Activated CD4-positive, CD25-positive, alpha-beta regulatory T cell treated with anti-CD3 and anti-CD28 coated beads, Interleukin-2, amount 50 U/mL, for 16 hours (primary cell): ENCODE measurements at places on chromosomes 1 and 21.

DNA sequence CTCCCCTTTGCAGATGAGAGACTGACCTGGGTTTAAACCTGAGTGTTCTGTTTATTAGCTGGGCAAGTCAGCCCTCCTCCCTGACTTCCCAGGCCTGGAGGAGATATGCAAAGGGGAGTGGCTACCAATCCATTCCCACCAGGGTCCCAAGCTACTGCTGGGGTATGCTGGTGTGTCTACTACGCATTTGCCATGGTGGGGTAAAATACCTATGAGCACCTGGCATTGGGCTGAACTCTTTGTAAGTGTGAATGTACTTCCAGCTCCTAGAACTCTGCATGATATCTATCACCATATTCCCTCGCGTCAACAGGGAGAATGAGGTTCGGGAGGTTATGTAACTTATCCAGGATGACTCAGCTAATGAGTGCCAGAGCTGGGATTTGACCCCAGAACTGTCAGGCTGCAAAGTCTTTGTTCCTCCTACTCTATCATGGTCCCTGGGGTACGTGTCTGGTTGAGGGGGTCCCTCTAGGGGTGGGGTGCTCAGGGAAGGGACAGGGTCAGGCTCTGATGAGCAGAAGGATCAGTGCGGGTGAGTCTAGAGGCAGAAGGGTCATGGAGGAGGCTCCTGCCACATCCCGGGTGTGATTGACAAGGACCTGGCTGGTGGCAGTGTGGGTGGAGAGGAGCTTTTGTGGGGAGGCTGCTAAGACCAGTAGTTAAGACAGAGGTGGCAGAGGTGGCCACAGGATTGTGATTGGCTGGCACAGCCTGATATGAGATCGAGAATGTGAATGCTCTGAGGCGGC, 16.7 kb downstream of the AMPD2 start:
- DNase-seq = no peak

GRCh38 chr1:19811206-19811851, 3.8 kb downstream of the RNF186 start:
- DNase-seq = no peak

DNA sequence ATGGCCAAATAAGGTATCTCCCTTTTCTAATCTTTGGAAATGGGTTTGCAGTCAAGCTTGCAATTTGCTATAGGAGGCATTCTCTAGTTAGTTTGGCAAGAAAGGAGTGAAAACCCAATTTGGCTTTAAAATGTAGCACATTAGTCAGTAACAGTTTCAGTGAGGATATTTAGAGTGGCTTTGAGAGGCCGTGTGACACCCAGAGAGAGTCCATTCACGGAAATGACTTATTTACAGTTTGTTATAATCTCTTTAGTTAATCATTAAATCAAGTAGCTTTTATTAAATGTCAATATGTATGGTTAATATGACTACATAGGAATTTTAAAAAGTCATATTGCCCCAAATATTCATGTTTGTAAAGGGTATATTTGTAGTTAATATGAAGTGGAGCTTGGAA, 9.6 kb downstream of the ZBTB18 start:
- no peak for DNase-seq

GRCh38 chr1:227666286-227666685, 68.8 kb downstream of the JMJD4 start:
- no peak for DNase-seq

GRCh38 chr1:242189591-242189990, 190.7 kb upstream of the MAP1LC3C start:
- no peak for DNase-seq

DNA sequence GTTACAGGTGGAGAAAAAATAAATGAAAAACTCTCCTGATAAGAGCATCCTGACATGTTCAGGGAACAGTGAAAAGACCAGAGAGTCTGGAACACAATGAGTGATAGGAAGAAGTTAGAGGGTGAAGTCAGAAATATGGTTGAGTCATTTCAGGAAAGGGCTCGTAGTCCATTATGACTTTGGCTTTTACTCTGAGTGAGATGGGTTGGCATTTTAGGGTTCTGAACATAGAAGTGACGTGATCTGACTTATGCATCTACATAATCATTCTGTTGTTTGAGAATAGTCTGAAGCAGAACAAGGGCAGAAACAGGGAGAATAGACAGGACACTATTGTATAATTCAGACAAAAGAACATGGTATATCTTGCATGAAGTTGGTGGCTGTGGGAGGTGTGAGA, 5.8 kb downstream of the HMCN1 start:
- DNase-seq = no peak

- DNase-seq = no peak
Measured at GRCh38 chr1:226736908-226737818, 1.9 kb downstream of the ITPKB start.

DNA sequence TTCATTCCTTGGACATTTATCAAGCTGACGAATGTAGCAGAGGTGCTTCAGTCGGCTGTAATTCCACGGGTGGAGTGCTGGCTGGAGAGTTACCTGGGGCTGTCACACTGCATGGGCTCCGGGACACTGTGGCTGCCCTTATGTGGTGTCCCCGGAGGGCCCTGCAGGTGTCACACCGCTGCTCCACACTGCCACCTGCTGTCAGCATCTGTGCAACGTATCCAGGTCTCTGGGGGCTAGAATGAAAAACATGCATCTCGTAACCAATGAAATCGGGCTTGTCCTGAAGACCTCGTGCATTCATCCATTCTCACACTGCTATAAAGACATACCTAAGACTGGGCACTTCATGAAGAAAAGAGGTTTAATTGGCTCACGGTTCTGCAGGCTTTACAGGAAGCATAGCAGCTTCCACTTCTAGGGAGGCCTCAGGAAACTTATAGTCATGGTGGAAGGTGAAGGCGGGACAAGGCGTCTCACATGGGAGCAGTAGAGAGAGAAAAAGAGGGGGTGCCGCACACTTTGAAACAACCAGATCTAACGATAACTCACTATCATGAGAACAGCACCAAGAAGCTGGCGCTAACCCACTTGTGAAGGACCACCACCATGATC, 46.7 kb upstream of the PCBP3 start:
- peak; percentile 69 for DNase-seq

DNA sequence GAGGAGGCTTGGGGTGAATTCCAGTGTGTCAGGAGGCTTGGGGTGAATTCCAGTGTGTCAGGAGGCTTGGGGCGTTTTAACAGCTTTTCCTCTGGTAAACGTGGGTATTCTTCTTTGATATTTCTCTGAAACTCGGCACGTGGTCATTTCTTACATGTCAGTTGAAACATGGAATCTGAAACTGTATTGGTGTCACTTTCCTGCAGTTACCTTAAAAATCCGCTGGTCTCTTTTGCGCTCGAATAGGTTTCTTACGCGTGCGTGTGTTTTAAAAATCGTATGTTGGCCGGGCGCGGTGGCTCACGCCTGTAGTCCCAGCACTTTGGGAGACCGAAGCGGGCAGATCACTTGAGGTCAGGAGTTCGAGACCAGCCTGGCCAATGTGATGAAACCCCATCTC, 33.5 kb downstream of the PRKCZ start:
- no peak for DNase-seq
